Left hindlimb (tissue), 1 donor: ENCODE measurements at places on chromosomes 13 and 19.

GRCh38 chr19:38429811-38430156 is 3.7 kb upstream of the RYR1 start:
- no peak for DNase-seq

DNA sequence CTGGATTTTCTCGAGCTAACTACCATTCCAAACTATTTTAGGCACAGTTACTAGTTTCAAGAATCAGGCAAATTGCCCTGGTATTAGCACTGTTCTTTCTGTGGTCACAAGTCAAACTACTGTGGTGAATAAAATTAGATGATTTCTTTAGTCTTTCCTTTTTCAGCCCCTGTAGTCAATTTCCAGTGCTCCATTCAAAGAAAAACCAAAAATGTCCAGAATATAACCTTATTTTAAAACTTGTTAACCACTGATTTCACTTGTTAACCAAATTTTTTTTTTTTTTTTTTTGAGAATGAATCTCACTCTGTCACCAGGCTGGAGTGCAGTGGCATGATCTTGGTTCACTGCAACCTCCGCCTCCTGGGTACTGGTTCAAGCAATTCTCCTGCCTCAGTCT is 50.6 kb upstream of the USPL1 start:
- no peak for DNase-seq

DNA sequence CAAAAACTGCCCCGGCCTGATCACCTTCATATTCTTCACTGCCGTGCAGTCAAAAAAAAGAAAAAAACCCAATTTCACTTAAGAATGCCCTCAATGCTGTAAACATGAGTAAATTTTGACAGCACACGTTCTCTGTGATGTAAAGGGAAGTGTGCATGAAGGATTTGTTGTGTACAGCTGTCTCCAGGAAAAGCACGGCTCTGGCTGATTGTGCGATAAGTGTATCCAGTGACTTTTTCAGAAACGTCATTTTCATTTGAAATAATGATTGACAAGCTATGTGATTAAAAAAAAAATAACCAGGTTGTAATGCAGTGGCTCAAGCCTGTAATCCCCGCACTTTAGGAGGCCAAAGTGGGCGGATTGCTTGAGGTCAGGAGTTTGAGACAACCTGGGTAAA is 39.6 kb downstream of the ANKRD10 start:
- no peak for DNase-seq

DNA sequence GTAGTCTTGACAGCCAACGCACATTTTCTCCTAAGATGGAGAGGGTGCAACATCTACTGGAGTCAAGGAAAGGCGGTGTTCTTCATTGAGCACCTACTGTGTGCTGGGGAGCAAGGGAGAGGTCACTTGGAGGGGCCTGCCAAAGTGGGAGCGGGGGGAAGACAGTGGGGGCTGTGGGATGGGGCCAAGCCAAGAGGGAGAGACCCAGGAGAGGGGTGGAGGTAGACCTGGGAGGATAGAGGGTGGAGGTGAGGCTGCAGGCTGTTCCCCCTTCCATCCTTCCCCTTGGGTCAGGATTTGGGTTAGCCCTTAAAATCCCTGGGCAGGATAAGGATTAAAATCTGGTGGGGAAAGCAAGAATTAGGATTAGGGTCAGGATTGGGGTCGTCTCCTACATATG is 1.7 kb upstream of the PLPP2 start:
- no peak for DNase-seq

GRCh38 chr13:22893204-22893603 is 287.6 kb upstream of the SGCG start:
- DNase-seq = no peak

GRCh38 chr19:35644206-35644986 is 2.9 kb downstream of the ETV2 start:
- DNase-seq = peak; percentile 97

DNA sequence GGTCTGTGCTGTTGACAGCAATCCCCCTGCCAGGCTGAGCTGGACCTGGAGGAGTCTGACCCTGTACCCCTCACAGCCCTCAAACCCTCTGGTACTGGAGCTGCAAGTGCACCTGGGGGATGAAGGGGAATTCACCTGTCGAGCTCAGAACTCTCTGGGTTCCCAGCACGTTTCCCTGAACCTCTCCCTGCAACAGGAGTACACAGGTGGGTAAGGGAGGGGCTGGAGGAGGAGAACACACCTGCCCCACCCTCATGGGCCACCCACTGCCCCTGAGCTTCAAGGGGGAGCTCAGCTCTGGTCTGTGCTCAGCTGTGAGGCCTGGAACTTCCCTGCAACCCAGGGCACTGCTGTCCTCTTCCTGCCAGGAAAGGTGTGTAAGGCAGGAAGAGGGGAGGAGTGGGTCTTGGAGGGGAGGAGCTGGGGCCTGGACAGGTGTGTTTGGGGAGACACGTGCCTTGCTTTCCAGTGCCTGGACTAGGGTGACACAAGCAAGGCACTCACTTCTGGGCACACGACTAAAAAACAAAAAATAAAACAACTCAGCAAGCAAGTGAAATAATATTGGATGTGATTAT is 3.9 kb downstream of the SIGLEC7 start:
- no peak for DNase-seq

- DNase-seq = no peak
Observed at GRCh38 chr19:17721821-17722220, 2.5 kb downstream of the MAP1S start.

DNA sequence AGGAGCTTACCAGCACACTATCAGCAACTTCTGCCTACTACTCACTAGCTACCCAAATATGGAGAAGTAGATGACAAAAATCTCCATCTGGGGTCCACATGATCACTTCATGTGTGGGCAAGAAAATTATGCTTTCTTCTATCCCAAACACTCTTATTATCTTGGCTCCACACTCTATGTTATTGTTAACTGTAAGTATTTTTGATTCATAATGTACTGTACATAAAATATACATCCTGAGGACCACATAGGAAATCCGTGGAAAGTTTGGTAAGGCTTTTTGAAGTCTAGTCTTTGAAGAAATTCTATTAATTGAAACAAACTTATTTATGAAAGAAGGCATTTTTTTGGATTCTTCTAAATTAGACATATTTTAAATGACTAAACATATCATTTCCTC is 378.8 kb downstream of the DACH1 start:
- no peak for DNase-seq

GRCh38 chr19:1839658-1840540 is 8.4 kb downstream of the REXO1 start:
- DNase-seq = no peak

- DNase-seq = no peak
Observed at GRCh38 chr19:46586294-46586693, 14.8 kb upstream of the CALM3 start.

- no peak for DNase-seq
Observed at GRCh38 chr13:114167426-114167825, 11.6 kb upstream of the CFAP97D2 start.

- DNase-seq = no peak
Observed at GRCh38 chr13:43354153-43354945, 331.0 kb downstream of the DNAJC15 start.

DNA sequence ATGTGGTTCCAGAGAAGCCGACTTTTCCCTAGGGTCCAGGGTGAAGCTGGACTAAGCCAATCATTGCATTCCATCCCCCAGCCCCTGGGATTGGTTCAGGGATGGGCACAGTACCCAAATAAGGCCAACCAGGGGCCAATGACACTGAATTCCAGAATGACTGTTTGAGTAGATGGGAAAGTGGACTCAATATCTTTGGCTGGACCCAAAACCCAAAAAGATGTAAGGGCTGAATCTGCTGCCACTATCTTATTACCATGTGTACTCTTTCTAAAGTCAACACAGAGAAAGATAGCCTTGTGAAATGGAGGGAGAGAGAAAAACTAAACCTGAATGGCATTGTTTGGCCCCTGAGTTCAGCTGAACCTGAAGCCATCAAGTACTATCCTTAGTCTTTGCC is 39.2 kb upstream of the TNFSF11 start:
- no peak for DNase-seq

GRCh38 chr19:1354970-1355567 is 28.6 kb upstream of the NDUFS7 start:
- no peak for DNase-seq

- no peak for DNase-seq
Observed at GRCh38 chr13:71638751-71639150, 228.3 kb downstream of the DACH1 start.

DNA sequence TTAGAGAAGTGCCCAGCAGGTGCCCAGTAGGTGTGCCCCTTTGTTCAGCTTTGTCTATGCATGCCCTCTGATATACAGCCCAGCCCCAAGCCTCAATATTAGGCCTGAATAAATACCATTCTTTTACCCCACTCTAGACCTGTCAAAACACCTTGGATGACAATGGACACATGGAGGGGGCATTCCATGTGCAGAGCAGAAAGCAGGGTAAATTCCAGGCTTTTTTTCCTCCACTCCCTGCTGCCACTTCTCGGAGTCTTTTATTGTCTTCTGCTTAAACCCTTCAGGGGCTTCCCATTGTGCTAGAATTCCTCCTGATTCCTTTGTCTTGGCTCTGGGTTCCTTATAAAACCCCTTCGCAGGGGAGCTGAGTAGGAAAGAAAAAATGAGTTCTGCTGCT is 5.8 kb upstream of the FRY start:
- no peak for DNase-seq
